ENCODE measurements at places on chromosomes 1 and 21.

DNA sequence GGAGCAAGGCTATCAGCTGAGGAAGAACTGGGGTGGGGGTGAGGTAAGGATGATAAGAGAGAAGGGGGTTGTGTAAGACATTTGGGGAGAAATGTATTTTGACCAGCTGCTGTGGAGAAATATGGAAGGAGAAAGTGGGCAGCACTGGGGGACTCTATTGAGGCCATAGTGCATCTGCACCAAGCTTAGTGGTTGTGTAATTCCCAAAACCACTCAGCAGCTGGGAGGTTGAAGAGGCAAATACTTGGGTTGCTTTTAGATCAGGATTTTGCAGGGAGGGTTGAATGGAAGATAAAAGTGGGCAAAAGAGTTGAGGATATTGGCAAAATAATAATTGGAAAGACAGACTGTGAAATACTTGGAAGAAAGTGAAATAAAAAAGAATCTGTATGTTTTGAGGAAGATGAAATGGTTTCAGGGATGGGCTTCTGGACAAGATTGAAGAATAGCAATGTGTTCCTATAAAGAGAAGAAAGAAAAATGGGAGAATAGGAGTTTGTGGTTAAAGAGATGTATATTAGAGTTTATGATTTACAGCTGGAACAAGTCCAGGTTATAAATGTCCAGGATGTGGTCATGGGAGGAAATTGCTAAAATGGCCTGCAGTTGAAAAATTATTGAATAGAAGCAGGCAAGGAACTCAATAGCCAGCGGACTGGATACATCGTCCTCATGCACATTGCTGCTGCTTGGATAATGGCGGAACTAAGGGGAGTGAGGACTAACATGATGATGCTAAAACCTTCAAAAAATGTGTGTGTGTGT, 162.7 kb downstream of the DNM3 start:
- DNase-seq, result no peak

DNA sequence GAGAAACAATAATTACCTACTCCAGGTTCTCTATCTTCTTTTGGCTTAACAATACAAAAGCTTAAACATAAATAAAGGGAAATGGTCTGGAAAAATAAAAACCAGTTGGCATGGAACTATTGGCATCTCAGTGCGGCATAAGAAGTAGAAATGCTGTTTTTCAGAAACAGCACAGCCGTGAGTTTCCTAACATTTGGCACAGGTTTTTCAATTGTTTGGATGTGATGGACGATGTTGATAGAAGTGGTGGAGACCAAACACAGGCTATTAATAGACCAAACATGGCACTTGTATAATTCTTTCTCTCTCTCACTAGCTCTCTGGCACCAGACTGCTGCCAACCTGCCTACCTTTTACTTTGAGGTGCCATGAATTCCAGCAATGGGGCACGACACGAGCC, 36.2 kb downstream of the KCNN3 start:
- DNase-seq, result no peak

DNA sequence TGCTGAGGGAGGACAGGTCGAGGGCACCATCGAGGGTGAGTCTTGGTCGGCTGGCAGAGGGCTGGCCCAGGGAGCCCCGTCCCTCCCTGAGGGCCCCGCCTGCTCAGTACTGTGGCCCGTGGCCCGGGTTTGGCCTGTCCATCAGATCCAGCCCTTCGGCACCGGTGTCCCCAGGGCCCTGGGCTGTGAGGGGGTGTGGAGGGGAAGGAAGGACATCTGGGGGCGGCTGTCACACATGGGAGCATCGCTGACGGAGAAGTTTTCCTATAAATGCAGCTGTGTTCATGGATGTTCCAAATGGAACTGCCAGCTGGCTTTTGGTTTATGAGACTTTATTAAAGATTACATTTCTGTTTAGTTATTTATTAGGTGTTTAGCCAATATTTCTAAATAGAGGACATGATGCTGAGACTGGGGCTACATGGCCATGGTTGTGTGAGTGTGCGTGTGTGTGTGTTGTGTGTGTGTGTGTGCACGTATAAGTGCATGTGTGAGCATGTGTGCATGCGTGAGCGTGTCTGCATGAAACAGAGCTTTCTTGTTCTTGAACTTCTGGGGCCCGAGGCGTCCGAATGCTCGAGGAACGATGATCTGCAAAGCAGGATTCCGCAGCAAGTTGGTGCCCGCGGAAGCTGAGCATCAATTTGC, 54.3 kb downstream of the SLX9 start:
- no peak for DNase-seq

DNA sequence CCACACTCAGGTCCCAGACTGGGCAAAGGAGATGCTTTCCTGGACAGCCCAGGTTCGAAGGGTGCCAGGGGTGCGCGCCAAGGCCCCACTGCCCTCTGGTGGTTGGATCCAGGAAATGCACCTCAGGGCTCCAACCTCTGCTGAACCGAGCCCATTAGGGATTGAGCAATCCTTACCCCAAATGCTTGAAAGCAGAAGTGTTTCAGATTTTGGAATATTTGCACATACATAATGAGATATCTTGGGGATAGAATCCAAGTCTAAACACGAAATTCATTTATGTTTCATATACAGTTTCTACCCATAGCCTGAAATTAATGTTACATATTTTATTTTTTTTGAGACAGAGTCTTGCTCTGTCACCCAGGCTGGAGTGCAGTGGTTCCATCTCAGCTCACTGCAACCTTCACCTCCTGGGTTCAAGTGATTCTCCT, 57.4 kb downstream of the SLC9A1 start:
- DNase-seq, result peak; percentile 43

DNA sequence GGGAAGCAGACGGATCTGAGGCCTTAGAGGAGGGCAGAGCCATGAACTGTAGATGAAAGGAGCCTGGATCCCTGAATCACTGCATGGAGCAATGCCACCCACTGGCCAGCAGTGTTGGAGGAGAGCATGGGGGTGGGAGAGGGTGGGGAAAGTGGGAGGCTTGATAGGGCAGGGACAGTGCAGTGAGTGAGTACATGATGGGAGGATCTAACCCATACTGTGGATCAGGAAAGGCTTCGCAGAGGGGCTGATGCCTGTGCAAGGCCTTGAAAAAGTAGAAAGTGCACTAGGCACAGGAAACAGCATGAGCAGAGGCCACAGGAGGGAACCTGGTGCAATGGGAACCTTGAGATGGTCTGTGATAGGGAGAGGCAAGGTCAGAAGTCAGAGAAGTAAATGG, 391.9 kb downstream of the PTPRU start:
- DNase-seq, result no peak

DNA sequence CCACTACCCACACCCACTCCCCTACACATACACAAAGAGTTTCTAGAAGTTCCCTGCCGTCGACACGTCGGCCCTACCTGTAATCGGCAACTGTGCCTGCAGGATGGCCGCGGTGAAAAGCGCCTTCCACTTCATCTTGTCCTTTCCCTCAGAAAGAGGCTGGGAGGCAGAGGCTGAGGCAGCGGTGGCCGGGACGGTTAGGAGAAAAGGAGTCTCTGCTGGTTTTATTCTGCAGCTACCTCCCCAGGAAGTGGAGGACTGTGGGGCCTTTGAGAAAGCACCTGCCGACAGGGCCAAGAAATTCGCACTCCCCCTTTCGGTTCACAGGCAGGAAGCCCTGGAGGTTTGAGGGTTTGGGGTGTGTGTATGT, at the start of gene CD247:
CD247 (minus strand) TSS at position 199 of the 370 bp plus-strand sequence; CDS start at position 135, 64 bp downstream.
- DNase-seq, result peak; percentile 49

DNA sequence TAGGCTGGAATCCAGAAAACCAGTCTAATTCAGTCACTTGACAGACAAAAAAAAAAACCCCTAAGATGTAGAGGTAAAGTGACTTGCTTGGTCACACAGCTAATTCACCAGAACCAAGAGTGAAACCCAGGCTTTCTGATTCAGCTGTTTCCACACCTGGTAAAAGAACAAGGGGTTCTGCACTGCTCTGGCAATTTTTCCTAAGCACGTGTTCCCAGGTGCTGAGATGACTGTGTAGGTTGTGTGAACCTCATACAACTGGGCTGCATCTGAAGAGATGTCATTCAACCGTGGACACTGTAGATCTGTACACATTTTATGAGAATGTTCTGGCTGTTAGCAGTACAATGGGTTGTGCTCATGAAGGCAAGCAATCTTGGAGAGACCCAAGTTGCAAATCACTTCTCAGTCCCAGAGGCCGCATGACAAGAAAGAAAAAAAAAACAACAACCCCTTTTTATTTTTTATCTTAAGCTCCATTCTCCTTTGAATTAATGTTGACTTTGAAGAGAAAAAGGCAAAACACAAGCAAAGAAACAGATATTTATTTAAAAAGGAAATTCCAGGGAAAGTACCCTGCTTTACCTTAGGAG, 95.4 kb downstream of the INTS7 start:
- DNase-seq, result peak; percentile 50

All from stimulated activated CD8-positive, alpha-beta memory T cell treated with anti-CD3 and anti-CD28 coated beads, Interleukin-7, amount 100 ng/mL, for 48 hours (primary cell).